ENCODE measurements at places on chromosomes 7 and 10. TPM values are rescaled to one million over a fixed set of nuclear protein-coding genes. Genes with fewer than 3 reads are reported as not detected.

- no peak for DNase-seq
- H3K4me3 ChIP-seq = no peak overlapping the region
- H3K36me3 ChIP-seq = no peaks in the 10 kb centered on the region
- H3K27ac ChIP-seq = no peak overlapping the region
These were observed 27.8 kb downstream of the COA1 start for GRCh38 chr7:43701500-43701854.

The TRPV5 gene
- not detected for total RNA-seq

- no peaks in the 10 kb centered on the region for H3K36me3 ChIP-seq
- H3K4me1 ChIP-seq = no peaks in the 10 kb centered on the region
- DNase-seq = no peak
- peaks cover 3% of the 10 kb centered on the region for H3K27me3 ChIP-seq
- no peak overlapping the region for H3K4me3 ChIP-seq
These were observed 172.2 kb downstream of the C7orf25 start for GRCh38 chr7:42739638-42740037.

- no peaks in the 10 kb centered on the region for H3K36me3 ChIP-seq
- DNase-seq = no peak
- peak overlapping the region; percentile 99 for H3K27ac ChIP-seq
- peak overlapping the region; percentile 93 for H3K4me3 ChIP-seq
- H3K27me3 ChIP-seq = no peaks in the 10 kb centered on the region
- peaks cover 54% of the 10 kb centered on the region for H3K4me1 ChIP-seq
These were observed 2.2 kb downstream of the ITGB1 start for GRCh38 chr10:32955790-32956189.

GRCh38 chr10:97196223-97197029, 10.7 kb upstream of the SLIT1 start:
- H3K4me3 ChIP-seq = peak overlapping the region; percentile 51
- no peak overlapping the region for H3K27ac ChIP-seq
- DNase-seq = peak; percentile 78
- H3K36me3 ChIP-seq = no peaks in the 10 kb centered on the region
- H3K27me3 ChIP-seq = peaks cover 3% of the 10 kb centered on the region

The HIF1AN gene
- 57.6 TPM for total RNA-seq

- DNase-seq = no peak
- H3K36me3 ChIP-seq = no peaks in the 10 kb centered on the region
- no peak overlapping the region for H3K4me3 ChIP-seq
- no peaks in the 10 kb centered on the region for H3K27me3 ChIP-seq
These were observed 17.1 kb upstream of the CPA1 start for GRCh38 chr7:130363026-130363847.

The LLCFC1 gene
- not detected for total RNA-seq

The ANKRD16 gene
- 16.2 TPM for total RNA-seq
